ENCODE measurements at places on chromosomes 12 and 14.

GRCh38 chr12:97557116-97557515 lies 94.5 kb downstream of the RMST start:
- DNase-seq, result no peak

DNA sequence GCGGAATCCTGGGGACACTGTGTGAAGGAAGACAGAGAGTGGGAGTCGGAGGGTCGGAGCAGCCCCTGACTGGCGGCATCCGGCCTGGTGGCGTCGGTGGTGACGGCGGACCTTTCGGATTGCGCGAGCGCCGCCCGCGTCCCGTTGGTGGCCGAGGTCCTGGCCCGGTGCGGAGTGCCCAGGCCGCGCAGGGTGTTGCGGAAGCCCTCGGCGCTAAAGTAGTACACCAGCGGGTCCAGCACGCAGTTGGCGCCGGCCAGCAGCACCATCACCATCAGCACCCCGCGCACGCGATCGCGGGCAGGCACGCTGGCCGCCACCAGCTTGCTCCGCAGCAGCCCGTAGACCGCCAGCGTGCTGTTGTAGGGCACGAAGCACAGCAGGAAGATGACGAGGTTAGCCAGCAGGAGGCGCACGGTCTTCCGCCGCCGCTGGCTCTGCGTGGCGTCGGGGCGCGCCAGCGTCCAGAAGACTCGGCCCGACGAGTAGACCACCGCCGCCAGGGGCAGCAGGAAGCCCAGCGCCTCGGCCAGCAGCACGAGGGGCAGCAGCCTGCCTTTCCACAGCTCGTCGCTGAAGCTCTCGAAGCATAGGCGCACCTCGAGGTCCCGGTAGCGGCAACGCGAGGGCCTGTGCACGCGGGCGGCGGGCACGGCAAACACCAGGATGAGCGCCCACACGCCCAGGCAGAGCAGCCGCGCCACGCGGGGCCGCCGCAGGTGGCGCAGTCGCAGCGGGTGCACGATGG lies 13.1 kb upstream of the CHD4 start:
- no peak for DNase-seq

GRCh38 chr12:125121106-125121505 lies 55.9 kb downstream of the AACS start:
- DNase-seq, result no peak

- no peak for DNase-seq
Observed at GRCh38 chr14:49294621-49295148, 291.5 kb downstream of the RPS29 start.

DNA sequence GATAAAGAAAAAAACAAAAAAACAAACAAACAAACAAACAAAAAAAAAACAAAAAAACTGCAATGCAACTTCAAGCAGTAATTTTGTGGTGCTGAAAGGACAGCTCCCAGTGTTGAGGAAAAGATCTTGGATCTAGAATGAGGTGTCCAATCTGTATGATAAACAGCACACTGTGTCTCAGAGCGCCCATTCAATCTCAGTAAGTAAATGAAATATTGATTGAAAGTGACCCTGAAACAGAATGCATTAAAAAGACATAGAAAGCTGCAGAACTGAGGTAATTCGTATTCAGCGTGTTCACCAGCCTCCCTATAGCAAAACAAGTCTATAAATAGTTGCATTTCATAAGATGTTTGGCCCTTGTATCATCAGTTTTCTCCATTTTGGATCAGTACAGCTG lies 153.0 kb downstream of the NOVA1 start:
- DNase-seq, result no peak

DNA sequence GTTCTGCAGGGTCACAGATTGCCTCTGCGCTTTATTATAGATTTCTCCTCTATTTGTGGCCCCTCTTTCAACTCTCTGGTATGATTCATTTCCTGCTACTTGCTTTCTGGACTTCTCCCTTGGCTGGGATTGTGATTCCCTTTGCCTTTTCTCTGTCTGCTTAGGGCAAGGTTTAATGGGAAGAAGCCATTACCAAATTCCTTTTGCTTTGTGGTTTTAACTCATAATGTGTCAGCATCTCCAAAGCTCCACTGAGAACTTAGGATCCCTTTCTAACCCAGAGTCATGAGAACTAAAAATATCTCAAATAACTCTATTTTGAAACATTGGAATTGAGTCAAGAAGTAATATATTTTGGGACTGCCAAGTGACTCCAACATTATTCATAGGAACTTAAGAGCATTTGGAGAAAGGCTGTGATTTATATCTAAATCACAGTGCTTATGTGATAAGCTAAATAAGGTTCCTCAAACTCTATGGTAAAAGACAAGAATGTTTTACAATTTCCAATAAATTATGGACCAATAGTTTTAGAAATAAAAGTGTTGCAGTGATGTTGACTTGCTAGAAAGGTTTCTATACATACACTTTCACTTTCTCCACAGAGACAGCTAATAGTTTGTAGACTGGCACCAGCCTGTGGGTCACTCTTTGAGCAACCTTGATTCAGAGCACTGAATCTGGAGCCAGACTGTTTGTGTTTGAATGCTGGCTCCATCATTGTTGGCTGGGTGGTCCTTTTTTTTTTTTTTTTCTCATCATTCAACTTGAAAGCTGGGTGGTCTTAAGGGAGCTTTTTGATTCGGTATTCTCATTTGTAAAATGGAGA lies 93.9 kb downstream of the DACT1 start:
- no peak for DNase-seq

DNA sequence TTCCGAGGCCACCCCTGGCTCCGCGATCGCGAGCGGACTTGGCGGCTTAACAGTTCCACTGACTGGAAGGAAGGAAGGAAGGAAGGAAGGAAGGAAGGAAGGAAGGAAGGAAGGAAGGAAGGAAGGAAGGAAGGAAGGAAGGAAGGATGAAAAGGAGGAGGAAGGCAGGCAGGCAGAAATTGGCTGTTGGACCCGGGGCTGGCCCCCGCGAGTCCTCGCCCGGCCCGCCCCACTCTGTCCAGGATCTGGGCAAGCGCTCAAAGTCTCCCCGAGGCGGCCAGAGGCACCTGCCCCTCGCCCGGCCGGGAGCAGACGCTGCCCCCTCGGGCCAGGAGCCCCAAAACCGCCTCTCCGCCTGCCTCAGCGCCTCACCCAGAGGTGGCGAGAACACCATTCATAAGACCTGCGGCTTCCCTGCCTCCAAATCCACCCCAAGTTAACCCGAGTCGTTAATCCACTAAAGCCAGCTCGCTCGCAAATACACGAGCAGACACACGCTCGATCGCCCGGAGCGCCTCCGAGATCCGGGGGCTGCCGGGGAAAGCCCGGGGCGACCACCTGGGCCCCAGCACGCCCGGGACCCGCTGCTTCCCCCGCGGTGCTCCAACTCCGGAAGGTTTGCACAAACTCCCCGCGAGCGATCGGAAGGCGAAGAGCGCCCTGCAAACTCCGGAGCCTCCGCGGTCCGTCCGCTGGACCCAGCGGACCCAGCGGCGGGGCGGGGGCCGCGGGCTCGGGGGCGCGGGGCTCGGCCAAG lies 844 bp downstream of the DPF3 start:
- DNase-seq, result no peak

DNA sequence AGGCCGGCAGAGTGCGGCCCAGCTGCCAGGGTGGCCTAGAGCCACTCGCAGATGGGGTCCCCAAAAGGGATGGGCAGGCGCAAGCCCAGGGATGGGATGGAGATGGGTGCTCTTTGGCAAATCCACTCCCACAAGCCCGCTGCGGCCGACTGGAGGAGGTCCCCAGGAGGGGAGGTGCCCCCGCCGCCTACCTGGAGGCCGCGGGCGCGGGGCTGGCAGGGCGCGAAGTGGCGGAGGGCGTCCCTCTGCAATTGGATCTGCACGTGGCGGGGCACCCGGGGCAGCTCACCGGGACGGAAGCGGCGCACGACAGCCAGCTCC lies 730 bp downstream of the PPP1R3E start:
- no peak for DNase-seq

DNA sequence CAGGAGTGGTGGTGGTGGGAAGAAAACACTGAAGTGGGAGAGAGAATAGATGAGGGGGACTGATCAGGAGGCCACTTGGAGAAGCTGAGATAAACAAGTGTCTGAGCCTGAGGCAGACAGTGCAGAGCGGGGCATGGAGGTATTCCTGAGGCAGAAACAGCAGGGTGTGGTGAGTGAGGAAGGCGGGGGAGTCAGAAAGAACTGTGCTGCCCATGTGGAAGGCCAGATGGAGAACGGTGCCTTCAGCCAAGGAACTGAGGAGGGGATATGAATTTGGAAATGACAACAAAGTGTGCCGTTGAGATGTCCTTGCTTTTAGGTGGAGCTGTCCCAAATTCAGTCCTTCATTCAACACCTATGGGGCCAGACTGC lies 13.7 kb downstream of the APPL2 start:
- no peak for DNase-seq

DNA sequence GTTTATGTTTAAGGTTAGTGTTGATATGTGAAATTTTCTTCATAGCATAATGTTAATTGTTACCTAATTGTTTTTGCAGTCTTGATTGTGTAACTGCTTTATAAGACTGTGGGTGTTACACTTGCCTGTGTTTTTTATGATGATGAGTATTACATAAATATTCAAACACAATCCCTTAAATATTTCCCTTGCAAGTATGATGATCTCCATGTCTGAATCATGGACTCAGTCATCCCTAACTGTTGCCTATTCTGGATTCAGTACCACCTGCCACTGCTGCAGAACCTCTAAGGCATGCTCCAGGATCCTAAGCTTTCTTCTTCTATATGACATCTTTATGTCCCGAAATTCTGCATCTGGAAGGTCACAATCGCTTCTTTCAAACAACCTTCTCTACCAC lies 246.3 kb upstream of the CLEC14A start:
- no peak for DNase-seq

- no peak for DNase-seq
Observed at GRCh38 chr12:118840399-118840798, 140.9 kb upstream of the SRRM4 start.

DNA sequence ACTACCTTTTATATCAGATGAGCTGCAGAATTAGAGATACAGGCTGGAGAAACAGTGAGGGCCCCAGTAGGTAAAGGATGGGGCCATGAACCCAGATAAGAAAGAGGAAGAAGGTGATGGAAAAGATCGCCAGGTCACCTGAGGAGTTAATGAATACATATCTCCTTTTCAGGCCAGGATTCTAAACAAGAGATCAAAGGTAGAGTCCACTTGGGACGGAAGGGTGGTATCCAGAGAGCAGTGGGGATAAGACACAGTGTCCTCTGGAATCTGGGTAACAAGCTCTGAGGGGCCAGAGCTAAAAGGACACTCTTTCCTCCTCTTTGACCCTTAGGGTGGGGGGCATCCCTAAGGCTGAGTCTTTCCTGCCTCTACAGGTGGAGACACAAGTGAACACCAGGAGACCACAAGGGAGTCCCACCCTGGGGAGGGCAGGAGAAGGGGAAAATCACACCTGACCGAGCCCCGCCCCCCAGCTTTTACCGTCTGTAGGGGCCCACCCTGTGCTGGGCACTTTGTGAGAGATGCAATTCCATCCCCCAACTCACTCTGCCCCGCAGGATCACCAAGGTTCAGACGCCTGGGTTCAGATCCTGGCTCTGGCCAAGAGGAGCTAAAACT lies 27.3 kb downstream of the SERPINA1 start:
- DNase-seq, result no peak

- DNase-seq, result no peak
Observed at GRCh38 chr14:35506461-35506860, 27.5 kb upstream of the INSM2 start.

All from NCI-H1105 (cell line).